ENCODE measurements at places on chromosomes 1 and 21. TPM values are rescaled to one million over a fixed set of nuclear protein-coding genes. Genes with fewer than 3 reads are reported as not detected.

- no peak for DNase-seq
These were observed 53.8 kb upstream of the CFAP126 start for GRCh38 chr1:161421456-161421855.

GRCh38 chr1:55420026-55420425 lies 204.9 kb upstream of the USP24 start:
- DNase-seq, result no peak

GRCh38 chr1:10019561-10019960 lies 13.2 kb upstream of the UBE4B start:
- DNase-seq, result no peak

Gene LCE3E
- not detected for total RNA-seq
